COR-L47 (cell line): ENCODE measurements at places on chromosomes 16 and 17.

DNA sequence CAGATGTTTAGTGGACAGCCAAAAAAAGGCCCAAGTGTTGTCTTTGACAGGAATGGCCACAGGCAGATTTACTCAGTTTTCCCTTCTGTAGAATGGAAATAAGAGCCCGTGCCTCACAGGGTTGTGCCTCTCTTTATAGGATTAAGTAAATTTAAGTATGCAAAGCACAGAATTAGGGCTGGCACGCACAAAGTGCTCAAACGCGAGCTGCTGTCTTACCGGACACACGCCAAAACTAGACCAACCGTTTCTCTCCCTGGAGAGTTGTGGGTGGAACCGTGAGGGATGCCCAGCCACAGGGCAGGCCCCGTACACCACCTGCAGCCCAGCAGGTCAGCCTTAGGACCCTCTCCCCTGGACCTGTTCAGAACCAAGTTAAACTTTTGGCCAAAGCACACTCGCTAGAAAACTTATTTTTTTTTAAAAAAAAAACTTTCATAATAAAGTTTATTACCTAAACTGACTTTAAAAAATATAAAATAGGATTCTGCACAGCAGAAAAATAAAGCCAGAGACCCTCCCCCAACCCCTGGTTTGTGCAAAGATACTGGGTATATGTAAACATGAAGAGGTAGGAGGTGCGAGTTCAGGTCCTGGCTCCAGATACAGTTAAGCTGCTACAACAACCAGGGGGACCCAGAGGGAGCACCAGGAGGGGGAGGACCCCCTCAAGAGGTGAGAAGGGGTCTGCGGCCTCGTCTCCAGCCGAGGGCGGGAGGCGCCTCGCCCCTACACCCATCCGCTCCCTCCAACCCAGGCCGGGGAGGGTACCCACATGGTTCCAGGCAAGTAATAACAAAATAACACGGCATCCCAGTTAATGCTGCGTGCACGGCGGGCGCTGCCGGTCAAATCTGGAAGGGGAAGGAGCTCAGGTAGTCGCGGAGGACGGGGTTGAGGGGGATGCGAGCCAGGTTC is 1.8 kb downstream of the SOCS1 start:
- no peak for DNase-seq

- no peak for DNase-seq
Measured at GRCh38 chr16:70270176-70270575, 18.4 kb upstream of the EXOSC6 start.

DNA sequence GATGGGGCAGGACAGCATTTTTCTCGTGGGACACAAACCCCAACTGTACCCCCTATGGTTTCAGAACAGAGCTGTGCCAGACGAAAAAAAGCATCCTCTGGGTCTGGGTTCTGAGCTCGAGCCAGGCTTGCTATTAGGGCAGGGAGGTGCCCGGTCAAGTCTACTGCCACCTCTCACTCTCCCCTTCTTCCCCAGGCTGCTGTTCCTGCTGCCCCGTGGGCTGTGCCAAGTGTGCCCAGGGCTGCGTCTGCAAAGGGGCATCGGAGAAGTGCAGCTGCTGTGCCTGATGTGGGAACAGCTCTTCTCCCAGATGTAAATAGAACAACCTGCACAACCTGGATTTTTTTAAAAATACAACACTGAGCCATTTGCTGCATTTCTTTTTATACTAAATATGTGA is 1.1 kb downstream of the MT1E start:
- no peak for DNase-seq

- DNase-seq, result peak; percentile 68
Measured at GRCh38 chr16:56041556-56042140, 149.6 kb upstream of the GNAO1 start.

GRCh38 chr17:77425791-77426641 is 285.2 kb downstream of the SEC14L1 start:
- DNase-seq, result no peak

DNA sequence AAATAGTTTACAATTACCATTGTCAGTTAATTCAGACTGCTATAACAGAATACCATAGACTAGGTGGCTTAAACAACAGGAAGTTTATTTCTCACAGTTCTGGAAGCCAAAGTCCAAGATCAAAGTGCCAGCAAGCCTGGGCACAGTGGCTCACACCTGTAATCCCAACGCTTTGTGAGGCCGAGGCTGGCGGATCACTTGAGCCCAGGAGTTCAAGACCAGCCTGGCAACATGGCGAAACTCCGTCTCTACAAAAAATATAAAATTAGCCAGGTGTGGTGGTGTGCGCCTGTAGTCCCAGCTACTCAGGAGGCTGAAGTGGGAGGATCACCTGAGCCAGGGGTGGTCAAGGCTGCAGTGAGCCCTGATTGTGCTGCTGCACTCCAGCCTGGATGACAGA is 71.3 kb upstream of the TBX2 start:
- no peak for DNase-seq

GRCh38 chr16:31496670-31497069 is 11.5 kb downstream of the RUSF1 start:
- no peak for DNase-seq

GRCh38 chr16:31016018-31016417 is 5.6 kb upstream of the STX1B start:
- DNase-seq, result no peak

- no peak for DNase-seq
Measured at GRCh38 chr17:9902120-9902519, 3.0 kb downstream of the RCVRN start.

DNA sequence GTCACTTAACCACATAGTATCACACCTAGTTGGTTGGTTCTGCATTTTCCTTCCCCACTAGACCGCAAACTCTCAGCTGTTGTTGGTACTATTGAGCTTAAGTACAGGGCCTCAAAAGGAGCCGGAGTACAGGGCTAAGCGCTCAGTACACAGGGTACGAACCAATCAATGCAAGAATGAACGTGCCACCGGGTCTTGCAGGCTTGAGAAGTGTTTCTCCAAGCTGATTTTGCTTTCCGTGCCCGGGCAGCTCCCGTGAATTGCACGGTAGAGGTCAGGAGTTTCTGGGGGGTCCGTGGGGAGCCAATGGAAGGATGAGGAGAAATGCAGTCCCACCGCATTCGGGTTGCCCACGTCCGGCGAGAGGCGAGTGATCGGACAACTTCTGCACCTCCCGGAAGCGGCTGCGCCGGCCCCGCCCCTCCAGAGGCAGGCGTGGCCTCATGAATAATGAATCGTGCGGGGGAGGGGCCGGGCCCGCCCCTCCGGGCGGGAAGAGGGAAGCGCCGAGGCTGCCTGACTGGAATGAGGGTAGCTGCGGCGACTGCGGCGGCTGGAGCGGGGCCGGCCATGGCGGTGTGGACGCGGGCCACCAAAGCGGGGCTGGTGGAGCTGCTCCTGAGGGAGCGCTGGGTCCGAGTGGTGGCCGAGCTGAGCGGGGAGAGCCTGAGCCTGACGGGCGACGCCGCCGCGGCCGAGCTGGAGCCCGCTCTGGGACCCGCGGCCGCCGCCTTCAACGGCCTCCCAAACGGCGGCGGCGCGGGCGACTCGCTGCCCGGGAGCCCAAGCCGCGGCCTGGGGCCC is at the start of gene SNTB2:
TSS of gene SNTB2 (plus strand) at position 523 of the 804 bp plus-strand sequence. CDS start at position 526, 3 bp downstream.
- peak; percentile 83 for DNase-seq

DNA sequence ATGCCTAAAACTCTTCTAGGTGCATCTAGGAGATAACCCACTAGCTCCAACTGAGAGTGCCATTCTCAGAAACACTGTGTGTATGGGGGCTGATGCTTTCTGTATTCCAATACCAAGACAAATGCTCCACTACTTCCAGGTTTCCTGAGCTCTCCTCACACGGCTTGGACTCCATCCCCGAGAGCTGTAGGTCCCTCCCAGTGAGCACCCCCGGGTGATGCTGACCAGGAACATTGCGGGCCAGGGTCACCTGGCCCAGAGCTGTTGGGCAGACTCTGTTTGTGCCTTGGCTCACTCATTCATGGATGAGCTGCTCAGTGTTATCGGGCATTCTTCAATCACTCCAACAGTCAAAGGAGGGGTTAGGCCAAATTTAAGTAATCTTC is 7.0 kb downstream of the CUEDC1 start:
- DNase-seq, result no peak

DNA sequence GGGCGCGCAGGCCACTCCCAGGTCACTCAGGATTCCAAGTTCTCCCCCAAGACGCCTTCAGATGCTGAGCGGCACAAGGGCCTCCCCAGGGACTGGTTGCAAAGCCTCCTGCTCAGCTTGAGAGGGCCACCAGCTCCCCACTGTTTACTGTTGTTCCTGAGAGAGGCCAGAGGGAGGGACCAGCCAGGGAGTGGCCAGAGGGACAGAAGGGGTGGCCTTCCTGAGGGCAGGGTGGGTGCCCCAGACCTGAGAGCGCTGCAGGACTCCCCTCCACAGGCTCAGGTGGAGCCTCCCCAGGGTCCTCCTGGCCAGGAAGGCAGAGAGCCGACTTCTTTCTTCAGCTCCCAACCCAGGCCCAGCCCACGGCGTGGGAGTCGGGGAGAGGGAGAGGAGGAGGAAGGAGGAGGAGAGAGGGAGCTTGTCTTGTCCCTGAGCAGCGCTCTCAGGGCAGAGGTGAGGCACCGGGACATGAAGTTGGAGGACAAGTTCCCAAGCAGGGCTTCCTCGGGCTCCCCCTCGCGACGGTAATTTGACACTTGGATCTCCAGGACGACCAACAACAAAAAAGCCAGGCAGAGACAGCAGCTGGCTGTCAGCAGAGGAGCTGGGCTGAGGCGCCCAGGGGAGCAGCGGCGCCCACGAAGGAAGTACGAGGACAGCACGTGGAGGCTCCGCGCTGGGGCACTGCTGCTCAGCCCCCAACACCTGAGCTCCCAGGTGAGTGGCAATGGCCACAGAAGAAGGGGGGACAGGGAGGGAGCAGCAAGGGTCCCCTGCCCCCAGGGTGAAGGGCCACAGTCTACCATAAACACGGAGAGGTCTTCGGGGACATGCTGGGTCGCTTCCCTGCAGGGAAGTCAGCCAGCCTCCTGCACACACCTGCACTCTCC is 497 bp downstream of the SMIM5 start:
- peak; percentile 87 for DNase-seq

GRCh38 chr17:63405741-63406261 is 40.3 kb downstream of the CYB561 start:
- peak; percentile 41 for DNase-seq

DNA sequence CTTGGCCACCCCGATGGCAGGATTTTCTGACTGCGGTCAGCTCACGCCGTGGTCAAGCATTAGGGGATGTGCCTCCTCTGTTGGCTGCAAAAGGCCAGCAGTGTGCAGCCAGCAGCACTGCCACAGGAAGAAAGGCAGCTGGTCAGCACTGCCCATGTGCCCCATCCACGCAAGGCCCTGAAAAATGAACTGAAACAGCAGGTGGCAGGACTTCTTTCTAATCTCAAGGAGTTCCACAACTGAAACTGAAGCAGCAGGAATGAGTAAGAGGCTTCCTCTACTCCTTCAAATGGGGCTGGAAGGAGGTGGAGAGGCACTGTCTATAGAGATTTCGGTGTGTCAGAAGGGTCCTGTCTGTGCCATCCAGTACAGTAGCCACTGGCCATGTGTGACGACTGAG is 3.2 kb downstream of the ZNF500 start:
- no peak for DNase-seq

- no peak for DNase-seq
Measured at GRCh38 chr17:16351831-16352230, 1.4 kb downstream of the CENPV start.

- DNase-seq, result no peak
Measured at GRCh38 chr16:2883458-2883908, 468 bp downstream of the FLYWCH2 start.

- no peak for DNase-seq
Measured at GRCh38 chr16:55492756-55493380, 13.9 kb downstream of the MMP2 start.

DNA sequence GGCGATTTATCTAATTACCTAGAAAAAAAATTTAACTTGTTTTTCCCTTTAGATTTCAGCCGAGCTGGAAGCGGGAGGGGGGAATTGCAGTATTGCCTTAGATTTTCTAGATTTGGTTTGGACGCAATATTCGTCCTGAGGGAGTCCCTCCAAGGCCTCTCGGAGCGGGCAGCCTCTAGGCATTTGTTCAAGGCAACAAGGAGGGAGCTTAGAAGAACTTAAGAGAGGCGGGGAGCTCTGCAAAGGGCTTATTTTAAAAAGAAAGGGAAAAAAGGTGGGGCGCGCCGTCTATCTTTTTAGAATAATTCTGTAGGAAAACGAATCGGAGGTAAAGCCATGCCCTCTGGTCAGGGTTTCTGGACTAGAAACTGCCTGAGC is 407 bp upstream of the TMEM94 start:
- DNase-seq, result no peak

GRCh38 chr17:320139-320538 is 32.5 kb downstream of the RPH3AL start:
- DNase-seq, result no peak

GRCh38 chr17:40479754-40480480 is 21.5 kb downstream of the TNS4 start:
- no peak for DNase-seq

GRCh38 chr17:49180303-49180702 is 30.1 kb downstream of the GNGT2 start:
- DNase-seq, result peak; percentile 23

DNA sequence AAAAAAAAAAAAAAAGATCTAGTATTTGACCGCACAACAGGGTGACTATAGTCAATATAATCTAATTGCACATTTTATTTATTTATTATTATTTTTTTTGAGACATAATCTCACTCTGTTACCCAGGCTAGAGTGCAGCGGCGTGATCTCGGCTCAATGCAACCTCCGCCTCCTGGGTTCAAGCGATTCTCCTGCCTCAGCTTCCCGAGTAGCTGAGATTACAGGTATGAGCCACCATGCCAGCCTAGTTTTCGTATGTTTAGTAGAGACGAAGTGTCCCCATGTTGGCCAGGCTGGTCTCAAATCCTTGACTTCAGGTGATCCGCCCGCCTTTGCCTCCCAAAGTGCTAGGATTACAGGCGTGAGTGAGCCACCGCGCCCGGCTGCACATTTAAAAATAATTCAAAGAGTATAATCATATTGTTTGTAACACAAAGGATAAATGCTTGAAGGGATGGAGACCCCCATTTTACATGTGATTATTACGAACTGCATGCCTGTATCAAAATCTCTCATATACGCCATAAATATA is 794 bp downstream of the ANKS3 start:
- no peak for DNase-seq

DNA sequence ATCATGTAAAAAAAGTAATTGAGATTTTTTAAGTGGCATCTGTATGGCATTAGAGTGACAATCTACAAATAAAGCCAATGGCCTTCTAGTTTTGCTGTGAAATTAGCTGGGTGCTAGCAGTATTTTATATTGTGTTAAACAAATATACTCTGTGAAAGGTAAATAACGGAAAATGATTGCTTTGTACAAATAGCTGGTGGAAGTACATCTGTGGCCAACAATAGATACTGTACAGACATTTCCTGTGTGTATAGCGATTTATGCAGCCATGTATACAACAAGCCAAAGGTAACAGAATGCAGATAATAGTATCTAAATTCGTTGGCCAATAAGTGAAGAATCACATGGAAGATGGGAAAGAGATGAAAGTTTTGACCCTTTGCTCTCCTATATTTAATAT is 26.6 kb downstream of the IQCK start:
- DNase-seq, result no peak

- no peak for DNase-seq
Measured at GRCh38 chr17:39150104-39150634, 1.3 kb downstream of the PLXDC1 start.

- no peak for DNase-seq
Measured at GRCh38 chr17:7856011-7856810, 1.1 kb downstream of the NAA38 start.

- DNase-seq, result no peak
Measured at GRCh38 chr16:75280331-75280804, 28.9 kb upstream of the BCAR1 start.
